ENCODE measurements at places on chromosomes 13 and 19.

GRCh38 chr19:28028881-28029444 is 1184.0 kb downstream of the UQCRFS1 start:
- no peak for DNase-seq

GRCh38 chr13:73131247-73131646 is 72.4 kb downstream of the KLF5 start:
- no peak for DNase-seq

- no peak for DNase-seq
Observed at GRCh38 chr13:31684466-31684865, 54.9 kb upstream of the RXFP2 start.

DNA sequence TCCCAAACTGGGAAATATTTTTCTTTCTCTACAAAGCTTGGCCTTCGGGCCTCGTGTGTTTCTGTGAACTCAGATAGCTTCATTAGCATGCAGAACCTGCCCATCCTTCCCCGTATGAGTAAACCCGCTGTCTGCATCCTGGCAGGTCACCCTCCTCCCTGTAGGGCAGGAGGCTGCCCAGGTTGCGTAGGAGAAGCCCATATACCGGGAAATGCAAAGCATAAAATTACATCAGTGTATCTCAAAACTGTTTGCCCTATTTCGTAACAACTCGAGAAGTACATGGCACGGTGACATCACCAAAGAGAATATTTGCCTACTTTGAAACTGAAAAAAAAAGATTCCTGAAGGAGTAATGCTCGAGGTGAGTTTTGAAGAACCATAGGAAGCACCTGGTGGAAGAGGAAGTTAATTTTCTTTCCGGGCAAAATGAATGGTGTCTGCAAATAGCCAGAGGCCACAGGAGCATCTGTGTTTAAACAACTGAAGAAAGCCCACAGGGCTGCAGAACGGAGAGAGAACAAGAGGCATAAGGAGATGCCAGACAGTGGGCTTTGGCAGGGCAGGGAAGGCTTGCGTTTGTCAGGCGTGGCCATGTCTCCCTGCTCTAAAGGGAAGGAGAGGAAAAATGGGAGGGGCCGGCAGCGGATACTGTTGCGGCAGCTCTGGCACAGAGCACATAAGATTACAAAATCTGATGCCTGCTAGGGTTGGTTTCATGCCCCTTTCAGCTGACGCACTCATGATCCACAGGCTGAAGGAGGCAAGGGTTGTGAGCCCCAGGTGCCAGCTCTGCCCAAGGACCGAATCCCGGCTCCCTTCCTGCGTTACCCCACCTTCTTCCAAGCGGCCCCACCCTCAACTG is 81.4 kb downstream of the IRS2 start:
- no peak for DNase-seq

- peak; percentile 52 for DNase-seq
Observed at GRCh38 chr19:35269438-35270117, 816 bp downstream of the USF2 start.

- peak; percentile 70 for DNase-seq
Observed at GRCh38 chr19:40614622-40615411, 13.6 kb downstream of the LTBP4 start.

- no peak for DNase-seq
Observed at GRCh38 chr19:29445246-29445645, 80.5 kb upstream of the VSTM2B start.

DNA sequence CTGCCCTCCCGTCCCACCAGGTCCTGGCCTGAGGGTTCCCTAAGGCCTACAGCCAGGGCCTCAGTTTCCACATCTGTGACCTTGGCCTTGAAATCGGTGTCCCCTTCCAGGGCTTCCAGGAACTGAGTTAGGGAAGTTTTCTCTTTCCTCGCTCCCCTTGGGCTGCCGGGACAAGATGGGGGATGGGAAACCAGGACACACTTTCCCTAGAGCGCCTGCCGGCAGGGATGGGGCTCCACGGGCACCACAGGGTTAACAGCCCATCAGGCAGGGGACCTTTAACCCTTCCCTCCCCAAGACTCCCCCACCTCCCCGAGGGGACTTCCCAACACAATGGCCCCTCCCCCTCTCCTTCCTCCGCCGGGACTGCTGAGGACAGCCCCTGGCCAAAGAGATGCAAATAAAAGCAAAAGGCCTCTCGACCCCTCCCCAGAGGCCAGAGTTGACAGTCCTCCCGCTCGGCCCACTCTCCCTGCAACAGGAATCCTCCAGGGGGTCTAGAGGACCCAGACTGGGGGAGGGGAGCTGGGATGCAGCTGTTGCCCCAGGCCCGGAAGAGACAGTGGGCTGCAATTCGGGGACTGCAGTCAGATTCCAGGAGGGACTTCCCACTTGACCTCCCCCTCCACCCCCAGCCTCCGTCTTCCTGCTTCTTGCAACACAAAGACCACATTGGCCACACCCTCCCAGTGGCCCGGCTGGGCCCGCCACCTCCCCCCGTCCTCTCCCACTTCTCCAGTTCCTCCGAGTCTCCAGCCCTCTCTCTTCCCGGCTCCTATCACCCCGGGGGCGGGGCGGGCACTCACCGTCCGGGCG is 3.4 kb downstream of the BBC3 start:
- no peak for DNase-seq

- no peak for DNase-seq
Observed at GRCh38 chr13:51032831-51033230, 78.2 kb downstream of the C13orf42 start.

DNA sequence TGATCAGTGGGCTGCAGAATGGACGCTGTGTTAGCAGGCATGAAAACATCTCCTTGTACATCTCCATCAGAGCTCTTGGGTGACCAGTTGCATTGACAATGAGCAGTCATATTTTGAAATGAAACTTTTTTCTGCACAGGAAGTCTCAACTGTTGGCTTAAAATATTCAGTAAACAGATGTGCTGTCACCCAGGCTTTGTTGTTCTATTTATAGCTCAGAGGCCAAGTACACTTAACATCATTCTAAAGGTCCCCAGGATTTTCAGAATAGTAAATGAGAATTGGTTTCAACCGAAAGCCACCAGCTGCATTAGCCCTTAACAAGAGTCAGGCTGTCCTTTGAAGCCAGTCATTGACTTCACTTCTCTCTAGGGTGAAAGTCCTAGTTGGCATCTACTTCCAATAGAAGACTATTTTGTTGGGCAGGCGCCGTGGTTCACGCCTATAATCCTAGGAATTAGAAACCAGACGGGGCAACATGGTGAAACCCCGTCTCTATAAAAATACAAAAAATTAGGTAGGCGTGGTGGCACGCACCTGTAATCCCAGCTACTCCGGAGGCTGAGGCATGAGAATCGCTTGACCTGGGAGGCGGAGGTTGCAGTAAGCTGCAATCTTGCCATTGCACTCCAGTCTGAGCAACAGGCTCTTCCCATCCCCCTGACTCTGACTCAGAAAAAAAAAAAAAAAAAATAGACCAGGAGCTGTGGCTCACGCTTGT is 7.9 kb upstream of the PDE4A start:
- DNase-seq, result no peak

DNA sequence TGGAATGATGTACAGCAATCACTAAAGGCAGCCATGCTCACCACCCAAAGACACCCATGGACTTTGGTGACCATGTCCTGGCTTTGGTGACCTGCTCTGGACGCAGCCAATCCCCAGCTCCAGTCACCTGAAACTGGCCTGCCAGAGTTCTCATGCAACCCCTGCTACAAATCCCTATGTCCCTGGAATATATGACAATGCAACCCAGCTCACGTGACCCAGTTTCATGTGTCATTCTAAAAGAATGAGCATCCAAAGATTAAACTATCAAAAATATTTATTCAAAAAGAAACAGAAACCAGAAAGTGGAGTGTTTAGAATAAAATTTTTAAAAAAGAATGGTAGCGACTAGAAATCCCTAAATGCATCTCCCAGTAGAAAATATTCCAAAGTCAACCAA is 203.3 kb upstream of the IRS2 start:
- no peak for DNase-seq

GRCh38 chr13:113759525-113760137 is 605 bp downstream of the TMEM255B start:
- DNase-seq, result no peak

- no peak for DNase-seq
Observed at GRCh38 chr19:27846944-27847343, 1366.0 kb downstream of the UQCRFS1 start.

All from stimulated activated CD8-positive, alpha-beta memory T cell treated with anti-CD3 and anti-CD28 coated beads, Interleukin-7, amount 100 ng/mL, for 1 hour (primary cell).